ENCODE measurements at places on chromosomes 6 and 20.

- DNase-seq = no peak
Measured at GRCh38 chr6:53899512-53899911, 104.7 kb downstream of the LRRC1 start.

GRCh38 chr20:47295921-47296426 lies 60.5 kb downstream of the ZMYND8 start:
- no peak for DNase-seq

- no peak for DNase-seq
Measured at GRCh38 chr20:22768266-22769178, 184.2 kb upstream of the FOXA2 start.

GRCh38 chr6:31193206-31193605 lies 22.7 kb upstream of the POU5F1 start:
- no peak for DNase-seq

DNA sequence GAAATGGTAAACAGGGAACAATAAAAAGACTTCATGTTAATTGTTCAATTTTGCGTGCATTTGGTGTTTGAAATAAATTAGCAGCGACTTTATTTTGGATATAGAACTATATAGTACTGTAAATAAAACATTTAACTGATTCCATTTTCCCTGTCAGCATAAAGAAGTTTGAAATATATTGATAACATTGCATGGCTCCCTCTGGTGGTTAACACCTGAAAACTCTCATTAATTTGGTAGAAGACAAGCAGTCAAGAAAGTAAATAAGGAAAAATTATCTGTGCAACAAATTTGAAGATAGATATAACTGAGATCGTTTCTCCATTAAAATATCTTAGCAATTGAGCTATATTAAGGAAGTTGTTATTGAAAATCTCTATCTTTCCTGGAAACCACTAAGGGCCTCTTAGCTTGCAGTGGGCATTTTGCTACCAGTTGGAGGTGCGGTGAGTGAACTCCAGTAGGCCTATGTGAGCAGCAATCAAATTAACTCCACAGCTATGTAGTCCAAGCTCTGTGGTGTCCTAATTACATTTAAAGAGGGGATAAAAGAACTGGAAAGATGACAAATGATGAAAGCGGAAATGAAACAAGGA lies 435.7 kb upstream of the FKBP1C start:
- DNase-seq = no peak

GRCh38 chr6:28515676-28516075 lies at the start of gene GPX6:
Gene GPX6, minus strand, starts transcription at chr6:28515793. Its CDS starts 50 bp downstream, at chr6:28515743.
- no peak for DNase-seq

DNA sequence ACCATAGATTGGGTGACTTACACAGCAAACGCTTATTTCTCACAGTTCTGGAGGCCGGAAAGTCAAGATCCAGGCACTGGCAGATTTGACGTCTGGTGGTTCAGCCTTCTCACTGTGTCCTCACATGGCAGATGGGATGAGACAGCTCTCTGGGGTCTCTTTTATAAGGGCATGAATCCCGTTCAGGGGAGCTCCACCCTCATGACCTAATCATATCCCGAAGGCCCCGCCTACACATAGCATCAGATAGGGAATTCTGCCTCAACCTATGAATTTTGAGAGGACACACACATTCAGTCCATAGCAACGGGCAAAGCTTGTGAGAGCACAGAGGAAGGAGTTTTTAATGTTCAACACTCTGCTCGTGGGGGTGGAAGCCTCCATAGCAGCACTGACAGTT lies 27.5 kb downstream of the DAAM2 start:
- no peak for DNase-seq

GRCh38 chr6:108200631-108201030 lies 34.8 kb downstream of the NR2E1 start:
- no peak for DNase-seq

DNA sequence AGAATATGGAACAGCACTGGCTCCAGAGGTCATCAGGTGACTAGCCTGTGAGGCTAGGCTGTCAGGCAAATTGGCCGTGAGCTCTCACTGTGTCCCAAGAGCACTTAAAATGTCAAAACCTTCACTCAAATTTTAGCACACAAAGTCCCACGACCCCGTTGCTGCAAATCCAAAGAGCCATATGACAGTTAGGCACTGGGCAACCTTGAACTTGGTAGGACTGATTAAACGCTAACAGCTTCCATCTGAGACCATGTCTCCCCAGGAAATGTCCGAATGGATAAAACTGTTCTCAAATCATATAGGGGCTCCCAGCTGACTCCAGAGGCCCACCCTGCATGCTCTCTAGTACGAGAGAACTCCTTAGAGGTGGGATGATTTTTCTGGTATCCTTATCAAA lies 196.6 kb downstream of the PHACTR1 start:
- no peak for DNase-seq

DNA sequence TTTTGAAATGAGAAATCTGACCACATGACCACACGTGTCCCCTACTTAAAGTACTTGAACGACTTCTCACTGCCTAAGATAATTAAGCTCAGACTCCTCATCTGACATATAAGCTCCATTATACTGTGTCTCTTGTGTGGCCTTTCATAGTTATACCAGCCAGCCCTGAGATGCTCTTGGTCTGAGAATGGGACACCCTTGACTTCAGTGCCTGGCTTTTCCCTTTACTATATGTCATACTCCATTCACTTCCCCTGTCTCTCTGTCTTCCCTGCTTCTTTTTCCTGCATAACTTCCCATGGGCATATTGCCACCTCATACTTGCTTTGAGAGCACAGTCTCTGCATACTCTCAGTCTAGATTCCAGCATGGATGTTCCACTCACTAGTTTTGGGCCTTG lies 53.4 kb upstream of the TINAG start:
- no peak for DNase-seq

DNA sequence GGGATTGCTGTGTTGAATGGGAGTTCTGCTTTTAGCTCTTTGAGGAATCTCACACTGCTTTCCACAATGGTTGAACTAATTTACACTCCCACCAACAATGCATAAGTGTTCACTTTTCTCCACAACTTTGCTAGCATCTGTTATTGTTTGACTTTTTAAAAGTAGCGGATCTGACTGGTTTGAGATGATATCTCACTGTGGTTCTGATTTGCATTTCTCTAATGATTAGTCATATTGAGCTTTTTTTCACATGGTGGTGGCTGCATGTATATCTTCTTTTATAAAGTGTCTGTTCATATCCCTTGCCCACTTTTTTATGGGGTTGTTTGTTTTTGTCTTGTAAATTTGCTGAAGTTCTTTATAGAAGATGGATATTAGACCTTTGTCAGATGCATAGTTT lies 588.3 kb upstream of the ADGRB3 start:
- no peak for DNase-seq

DNA sequence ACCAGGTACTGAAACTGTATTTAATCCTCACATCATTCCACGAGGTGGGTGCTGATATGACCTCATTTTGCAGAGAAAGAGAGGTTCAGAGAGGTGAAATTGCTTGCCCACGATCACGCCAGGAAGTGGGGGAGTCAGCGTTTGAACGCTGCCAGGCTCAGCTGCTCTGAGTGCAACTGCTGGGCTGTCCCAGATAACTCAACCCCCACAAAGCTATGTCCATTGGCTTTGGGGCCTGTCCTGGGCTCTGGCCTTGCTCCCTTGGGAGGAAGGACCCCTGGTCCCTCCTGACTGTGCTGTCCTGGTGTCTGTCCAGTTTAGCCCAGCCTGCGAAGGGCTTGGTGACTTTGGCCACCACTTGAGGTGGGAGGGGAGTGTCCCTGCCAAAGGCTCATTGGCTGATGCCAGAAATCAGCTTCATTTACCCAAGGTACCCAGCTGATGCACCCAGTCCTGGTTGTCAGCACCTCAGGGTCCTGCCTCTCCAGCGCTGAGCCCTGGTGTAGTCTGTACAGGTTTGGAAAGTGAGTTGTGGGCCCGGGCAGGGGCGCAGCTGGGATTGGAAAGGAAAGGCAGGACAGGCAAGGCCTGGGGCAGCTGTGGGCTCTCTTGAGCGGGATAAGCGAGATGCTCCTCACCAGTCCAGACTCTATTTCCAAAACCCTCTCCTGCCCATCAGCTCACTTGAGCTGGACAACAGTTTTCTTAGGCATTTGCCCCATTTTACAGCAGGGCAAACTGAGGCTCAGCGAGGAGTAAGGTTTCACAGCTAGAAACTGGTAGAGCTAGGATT lies 38.5 kb downstream of the SUN5 start:
- DNase-seq = peak; percentile 78

DNA sequence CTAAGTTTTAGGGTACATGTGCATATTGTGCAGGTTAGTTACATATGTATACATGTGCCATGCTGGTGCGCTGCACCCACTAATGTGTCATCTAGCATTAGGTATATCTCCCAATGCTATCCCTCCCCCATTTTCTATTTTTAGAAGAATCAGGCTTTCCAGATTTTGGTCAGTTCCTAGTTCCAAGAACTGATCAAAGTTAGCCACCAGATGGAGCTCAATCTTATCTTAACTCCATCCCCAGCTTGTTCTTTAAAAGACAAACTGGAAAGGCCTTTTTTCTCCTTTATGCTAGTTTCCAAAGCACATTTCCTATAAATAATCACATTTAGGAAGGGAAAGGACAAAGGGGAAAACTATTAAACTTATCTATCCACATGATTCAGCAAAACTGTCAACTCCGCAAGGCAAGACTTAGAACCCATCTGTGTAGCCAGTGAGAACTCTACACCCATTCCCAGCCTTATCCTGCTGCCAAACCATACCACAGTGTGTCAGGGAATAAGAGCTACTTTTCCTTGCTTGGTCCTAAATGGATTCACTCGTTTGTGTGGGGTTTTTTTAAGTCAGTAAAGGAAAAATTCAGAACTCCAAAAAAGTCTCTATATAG lies 22.8 kb upstream of the KHDC1 start:
- DNase-seq = no peak

DNA sequence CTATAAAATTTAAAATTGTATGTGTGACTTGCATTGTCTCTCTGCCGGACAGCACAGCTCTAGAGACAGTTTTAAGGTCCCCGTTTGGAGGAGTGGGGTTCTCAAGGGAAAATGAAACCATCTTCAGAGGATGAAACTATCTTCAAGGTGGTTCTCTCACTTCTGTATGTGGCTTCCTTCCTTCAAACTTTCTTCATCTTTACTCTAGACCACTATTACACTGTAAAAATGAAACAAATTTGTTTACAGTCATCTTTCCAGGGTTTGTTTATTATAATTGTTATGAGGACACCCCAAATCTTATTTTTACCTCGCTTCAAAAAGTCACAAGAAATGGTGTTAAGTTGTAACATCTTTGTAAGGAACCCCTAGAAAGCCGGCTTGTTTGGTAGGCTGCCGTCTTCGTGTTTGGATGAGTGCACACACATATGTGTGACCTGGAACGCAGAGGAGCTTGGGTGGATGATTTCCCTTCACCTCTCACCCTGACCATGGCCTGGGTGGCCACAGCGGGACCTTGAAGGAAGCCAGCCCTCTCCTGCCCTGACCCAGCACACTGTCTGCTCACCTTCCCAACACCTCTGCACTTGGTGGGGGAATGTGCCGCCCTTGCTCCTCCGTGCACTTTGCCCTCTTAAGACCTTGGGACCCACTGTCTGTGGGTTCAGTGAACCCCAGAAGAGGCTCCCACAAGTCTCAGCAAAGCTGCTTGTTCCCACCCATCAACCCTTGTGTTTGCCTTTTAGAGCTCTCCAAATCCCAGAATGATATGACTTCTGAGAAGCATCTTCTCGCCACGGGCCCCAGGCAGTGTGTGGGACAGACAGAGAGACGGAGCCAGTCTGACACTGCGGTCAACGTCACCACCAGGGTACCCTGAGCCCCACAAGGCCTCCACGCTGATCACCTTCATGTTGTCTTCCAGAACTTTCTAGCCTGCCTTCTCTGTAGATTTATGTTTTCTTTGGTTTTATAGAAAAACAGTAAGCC lies 67.8 kb downstream of the SYTL3 start:
- no peak for DNase-seq

- no peak for DNase-seq
Measured at GRCh38 chr6:164243949-164244348, 829.4 kb downstream of the QKI start.
